Eye (tissue), 1 donor: ENCODE measurements at places on chromosomes 1 and 21.

GRCh38 chr1:89337903-89338302 is 26.0 kb upstream of the GBP6 start:
- DNase-seq: no peak

DNA sequence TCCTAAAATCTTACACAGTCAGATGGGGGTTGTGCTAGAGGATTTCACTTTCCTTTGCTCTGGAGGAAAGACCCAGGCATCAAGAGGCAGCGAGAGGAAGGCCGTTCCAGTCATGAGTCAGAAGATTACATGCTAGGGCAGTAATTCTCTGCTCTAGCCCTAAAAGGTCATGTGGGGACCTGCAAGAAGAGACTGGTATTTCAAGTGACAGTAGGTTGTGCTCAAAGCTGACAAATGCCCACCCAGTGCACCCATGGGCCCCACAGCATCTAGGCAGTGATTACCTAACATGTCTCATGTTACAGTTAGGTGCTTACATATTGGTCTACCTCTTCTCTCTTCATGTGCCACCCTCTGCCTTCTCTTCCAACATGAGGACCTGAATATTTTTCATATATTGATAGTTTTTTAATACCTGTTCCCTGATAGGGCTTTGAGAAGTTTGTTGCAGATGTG is 99.7 kb upstream of the BEND5 start:
- DNase-seq: no peak

- DNase-seq: no peak
Observed at GRCh38 chr1:183604038-183604808, 14.0 kb upstream of the NCF2 start.

GRCh38 chr1:203871114-203871880 is 9.9 kb downstream of the SNRPE start:
- DNase-seq: peak; percentile 80

DNA sequence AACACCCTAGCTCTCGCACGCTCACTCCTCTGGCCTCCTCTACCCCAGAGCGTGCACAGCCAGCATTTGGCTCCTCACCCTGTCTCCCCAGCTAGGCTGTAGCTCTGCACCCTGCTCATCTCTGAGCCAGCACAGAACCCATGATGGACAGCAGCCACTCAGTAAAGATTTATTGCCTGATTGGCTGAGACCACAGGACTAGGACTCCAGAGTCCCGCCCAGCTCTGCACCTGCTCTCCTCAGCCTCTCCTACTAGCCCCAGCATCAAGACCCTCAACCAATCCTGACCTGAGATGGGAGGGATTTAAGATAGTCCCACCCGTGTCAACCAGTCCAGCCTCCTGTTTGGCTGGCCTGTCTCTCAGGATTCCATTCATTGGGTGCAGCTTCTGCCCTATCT is 9.3 kb downstream of the C1QB start:
- peak; percentile 86 for DNase-seq

DNA sequence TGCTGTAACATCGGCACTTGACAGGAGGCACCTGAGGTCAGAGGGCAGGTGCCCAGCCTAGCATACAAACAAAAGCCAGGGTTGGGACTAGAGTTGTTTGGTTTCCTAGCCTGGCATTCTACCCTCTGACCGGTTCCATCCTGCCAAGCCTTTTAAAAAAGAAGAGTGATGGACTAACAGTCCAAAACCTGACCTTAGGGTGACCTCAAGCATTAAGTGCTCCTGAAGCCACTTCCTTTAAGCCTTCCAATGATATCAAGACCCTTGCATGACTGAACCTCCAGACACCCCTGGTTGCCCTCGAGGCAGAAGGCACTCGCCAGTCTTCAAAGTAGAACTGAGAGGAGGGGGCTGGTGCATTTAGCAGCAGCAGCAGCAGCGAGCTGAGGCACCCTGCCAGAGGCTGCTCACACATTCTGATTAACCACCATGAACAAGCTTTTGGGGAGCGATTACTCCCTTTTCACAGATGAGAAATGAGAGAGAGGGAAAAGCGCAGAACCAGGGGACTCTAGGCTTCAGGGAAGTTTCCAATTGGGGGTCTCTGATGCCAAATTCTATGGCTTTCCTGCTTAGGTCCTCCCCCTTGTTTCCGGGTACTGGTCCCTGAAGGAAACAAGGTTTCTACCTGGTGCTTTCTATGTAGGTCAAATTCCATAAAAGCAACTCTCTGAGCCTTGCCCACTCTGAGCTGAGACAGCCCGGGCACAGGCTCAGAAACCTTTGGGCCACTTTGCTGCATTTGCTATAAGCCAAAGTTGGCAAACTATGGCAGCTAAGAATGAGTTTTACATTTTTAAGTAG is 9.2 kb downstream of the SLC2A1 start:
- peak; percentile 72 for DNase-seq

GRCh38 chr21:45040157-45040711 is 34.1 kb upstream of the ADARB1 start:
- DNase-seq: no peak

DNA sequence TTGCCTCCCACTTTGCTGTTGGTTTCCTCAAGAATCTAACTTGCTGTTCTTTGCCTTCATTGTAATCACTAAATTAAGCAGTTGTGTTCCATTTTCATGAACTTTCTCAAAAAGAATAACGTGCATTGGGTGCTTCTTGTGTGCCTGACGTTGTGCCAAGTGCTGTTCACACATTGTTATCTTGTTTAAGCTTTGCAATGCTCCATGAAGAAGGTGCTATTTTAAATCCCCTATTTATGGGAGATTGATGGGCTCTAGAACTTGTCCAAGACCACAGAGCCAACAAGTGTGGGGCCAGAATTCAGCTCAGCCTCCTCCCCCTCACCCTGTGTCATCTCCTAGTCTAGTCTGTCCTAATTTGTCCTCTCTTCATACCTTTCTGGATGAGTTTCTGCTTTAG is 199.8 kb downstream of the C1orf94 start:
- DNase-seq: no peak

- DNase-seq: no peak
Observed at GRCh38 chr1:199377211-199377610, 650.3 kb upstream of the NR5A2 start.

DNA sequence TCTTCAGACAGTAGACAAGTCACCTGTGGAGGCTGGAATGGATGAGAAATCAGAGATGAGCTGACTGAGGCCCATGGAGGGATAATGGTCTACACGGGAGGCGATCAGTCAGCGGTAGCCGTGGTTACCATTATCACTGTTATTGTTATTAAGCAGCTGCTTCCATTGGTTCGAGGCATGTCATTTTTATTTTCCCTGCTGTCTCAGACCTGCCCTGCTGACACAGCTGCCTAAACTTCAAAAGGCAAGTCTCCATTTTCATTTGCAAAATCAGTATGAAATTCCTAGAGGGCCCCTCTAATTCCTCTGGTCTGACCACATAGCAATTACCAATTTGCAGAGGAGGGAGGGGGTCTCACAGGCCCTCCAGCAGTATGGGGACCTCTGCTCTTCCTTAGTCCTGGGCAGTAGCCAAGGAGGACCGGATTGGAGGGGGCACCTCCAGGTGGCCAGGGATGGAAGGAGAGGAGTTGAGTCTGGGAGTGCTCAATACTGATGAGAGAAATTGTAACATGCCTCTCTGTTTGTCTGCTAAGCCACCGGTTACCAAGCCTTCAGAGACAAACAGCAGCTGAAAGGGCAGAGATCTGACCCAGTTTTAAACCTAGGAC is 184.2 kb downstream of the TRABD2B start:
- DNase-seq: peak; percentile 83

DNA sequence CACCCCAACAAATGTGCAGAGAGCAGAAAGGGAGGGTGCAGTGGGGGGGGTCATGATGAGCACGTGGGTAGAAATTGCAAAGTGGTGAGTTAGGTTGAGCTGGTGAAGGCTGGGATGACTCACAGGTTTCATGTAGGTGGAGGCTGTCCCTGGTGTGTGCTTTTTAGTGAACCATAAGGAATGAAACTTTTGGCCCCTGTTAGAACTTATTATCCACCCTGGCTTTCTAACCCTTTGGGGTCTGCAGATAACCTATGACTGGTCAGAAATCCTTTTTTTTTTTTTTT is 46.9 kb downstream of the DOP1B start:
- DNase-seq: no peak

DNA sequence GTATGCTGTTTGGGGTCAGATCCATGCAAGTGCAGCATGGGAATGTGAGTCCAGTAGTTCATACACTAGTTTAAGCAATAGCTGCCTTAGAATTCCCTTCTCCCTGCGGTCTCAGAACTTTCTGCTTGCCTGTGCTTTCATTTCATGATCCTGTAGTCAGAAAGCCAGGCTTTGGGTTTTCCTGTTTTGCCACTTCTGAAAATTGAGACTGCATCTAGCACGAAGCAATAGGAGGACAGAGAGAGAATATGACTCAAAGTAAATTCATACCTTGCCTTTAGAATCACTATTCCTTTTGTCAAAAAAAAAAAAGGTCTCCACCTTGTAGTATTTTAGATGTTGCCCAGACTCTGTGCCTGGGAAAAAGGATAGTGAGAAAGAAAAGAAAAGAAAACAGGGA is 161.2 kb upstream of the SNX7 start:
- no peak for DNase-seq

- DNase-seq: peak; percentile 30
Observed at GRCh38 chr1:64898107-64898861, 68.1 kb downstream of the JAK1 start.

GRCh38 chr1:80917225-80917624 is 883.5 kb upstream of the ADGRL2 start:
- DNase-seq: no peak

DNA sequence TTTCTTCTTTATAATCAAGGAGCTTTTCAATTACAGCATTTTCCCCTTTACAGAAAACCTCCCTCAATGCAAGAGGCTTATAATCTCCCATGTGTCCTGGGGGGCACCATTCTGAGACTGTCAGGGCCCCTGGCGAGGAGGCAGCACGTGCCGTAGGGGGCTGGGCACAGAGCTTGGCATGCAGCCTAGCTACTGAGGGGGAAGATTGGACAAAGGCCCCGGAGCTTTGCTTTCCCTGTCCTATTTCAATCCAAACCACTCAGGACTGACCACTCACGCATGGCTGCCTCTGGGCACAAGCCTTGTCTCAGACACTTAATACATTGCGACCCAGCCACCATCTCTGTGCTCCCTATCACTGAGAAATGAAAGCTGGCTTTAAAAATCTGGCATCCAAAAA is 2.8 kb upstream of the RAP1GAP start:
- DNase-seq: peak; percentile 90

- DNase-seq: no peak
Observed at GRCh38 chr1:21045351-21045750, 131.3 kb downstream of the EIF4G3 start.

- no peak for DNase-seq
Observed at GRCh38 chr1:12176298-12177118, 9.7 kb downstream of the TNFRSF1B start.

- DNase-seq: no peak
Observed at GRCh38 chr1:24932725-24933294, 2.7 kb upstream of the RUNX3 start.

DNA sequence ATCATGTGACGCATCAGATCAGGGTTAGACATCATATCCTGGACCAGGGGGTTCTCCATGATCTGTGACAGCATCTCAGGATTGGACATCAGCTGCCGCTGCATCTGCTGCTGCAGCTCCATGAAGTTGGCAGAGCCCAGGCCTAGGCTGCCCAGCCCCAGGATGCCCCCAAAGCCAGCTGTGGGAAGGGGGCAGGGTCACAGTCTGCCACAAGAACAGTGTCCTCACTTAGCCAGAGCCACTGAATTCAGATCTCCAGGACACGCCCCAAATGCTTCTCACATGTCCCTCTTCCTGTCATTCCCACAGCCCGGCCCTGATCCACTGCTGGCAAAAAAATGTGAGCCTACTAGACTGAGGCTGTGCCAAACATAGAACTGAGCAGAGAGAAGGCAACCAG is 3.2 kb downstream of the UBQLN4 start:
- DNase-seq: no peak

GRCh38 chr1:218521414-218522169 is 176.5 kb downstream of the TGFB2 start:
- DNase-seq: no peak

GRCh38 chr1:101907264-101907663 is 89.5 kb downstream of the OLFM3 start:
- DNase-seq: no peak

DNA sequence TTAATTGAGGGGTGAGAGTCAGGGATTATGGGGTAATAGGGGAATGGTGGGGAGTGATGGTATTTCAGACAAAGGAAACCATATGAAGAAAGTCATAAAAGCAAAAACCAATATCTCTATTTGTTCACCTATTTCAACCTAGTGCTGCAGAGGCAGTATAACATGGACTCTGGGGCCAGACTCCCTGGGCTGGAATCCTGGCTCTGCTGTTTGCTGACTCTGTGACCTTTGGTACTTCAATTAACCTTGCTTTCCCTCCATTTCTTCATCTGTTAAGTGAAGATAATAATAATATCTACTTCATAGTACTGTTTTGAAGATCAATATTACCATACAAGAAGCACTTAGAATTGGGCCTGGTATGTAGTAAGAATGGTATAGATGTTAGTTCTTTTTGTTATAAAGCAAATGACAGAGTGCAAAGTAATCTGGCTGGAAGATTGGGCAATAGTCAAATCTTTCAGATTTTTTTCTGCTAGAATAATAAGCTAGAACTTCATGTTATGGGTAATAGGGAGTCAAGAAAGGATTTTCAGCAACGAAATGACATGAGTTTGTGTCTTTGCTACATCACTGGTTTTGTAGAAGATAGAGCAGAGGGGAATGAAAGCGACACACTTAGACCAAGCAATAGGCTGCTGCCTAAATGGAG is 9.0 kb downstream of the EPHX4 start:
- no peak for DNase-seq

DNA sequence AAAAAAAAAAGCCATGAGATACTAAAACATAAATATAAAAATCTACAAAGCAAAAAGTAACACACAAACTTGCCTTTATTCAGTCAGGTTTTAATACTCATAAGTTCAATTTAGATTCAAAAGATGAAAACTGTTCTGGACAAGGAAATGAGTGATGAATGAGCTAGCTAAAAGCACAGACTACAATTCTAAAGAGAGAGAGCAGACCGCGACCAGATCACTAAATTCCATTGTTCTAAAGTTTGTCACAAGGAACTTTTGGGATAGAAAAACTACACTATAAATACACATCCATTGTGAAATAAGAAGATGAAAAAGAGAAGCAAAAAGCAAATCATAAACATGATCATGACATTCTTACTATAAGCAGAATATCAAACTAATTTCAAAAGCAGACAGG is 1.7 kb downstream of the ODF2L start:
- DNase-seq: peak; percentile 11

- DNase-seq: peak; percentile 96
Observed at GRCh38 chr1:44029911-44030604, 1.2 kb downstream of the SLC6A9 start.

DNA sequence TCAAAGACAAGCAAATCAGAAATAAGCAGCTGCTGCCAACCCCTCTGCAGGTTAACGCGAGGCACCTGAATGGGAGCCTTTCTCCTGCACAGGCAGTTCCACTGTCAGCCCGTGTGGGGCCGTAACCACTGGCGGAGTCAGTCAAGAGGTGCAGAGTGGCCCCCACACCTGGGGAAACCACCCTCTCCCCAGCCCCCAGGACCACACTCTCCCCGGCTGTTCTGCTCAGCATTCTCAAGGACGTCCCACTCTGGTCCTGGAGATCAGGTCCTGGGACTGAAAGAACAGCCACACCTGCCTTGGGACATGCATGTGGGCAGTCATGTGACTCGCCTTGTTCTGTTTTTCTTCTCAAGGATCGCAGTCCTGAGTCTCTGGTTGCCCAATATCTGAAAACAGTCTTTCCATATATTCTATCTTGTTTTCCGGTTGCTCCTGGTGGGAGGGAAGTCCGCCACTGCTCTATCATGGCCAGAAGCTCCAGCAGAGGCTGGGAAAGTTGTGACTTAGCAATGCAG is 252.5 kb downstream of the PTPRU start:
- DNase-seq: no peak

GRCh38 chr1:19676438-19676922 is 11.8 kb downstream of the HTR6 start:
- peak; percentile 87 for DNase-seq

- DNase-seq: no peak
Observed at GRCh38 chr1:112435448-112435847, 39.4 kb downstream of the CTTNBP2NL start.
